B cell (primary cell): ENCODE measurements at places on chromosomes 13 and 19.
A peak's percentile ranks its signal among the peaks of the same experiment; 100 is the strongest.

GRCh38 chr13:44575741-44576350 is at the start of gene TSC22D1:
Gene TSC22D1 (minus strand): TSS chr13:44576330. CDS start chr13:44576074, 256 bp downstream.
- no peaks in the 10 kb centered on the region for H3K36me3 ChIP-seq
- no peaks in the 10 kb centered on the region for H3K27me3 ChIP-seq
- peak within 1 kb of the TSS; percentile 98 for H3K27ac ChIP-seq
- peak; percentile 70 for DNase-seq

- H3K4me3 ChIP-seq: no peak overlapping the region
- no peak overlapping the region for H3K27ac ChIP-seq
- no peaks in the 10 kb centered on the region for H3K36me3 ChIP-seq
- H3K27me3 ChIP-seq: peaks cover 44% of the 10 kb centered on the region
Measured at GRCh38 chr13:25175026-25175425, 2.9 kb upstream of the AMER2 start.

DNA sequence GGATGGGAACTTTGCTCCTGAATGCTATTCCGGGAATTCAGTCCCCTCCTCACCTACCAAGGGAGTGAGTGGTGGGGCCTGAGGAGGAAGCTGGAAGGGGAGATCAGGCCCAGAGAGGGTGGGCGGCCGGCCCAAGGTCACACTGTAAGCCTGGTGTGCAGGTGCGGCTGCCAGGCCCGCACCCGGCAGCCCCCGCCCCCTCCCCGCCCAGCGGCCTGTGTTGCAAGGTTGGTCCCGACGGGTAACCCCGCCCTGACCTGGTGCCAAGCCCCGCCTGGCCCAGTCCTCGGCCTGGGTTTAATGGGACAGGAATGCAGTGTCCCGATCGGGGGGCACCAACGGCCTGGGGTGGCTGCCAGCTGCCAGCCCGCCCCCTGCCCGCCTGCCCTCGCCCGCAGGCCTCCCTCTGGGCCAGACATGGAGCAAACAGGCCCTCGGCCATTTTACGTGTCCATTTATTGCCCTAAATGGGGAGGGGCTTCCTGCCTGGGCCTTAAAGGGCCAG is 5.5 kb downstream of the ZBTB7A start:
- DNase-seq: peak; percentile 49
- peaks cover 26% of the 10 kb centered on the region for H3K36me3 ChIP-seq
- no peaks in the 10 kb centered on the region for H3K27me3 ChIP-seq
- peaks cover 45% of the 10 kb centered on the region for H3K4me1 ChIP-seq
- peak overlapping the region; percentile 80 for H3K27ac ChIP-seq
- no peak overlapping the region for H3K4me3 ChIP-seq

- DNase-seq: no peak
- H3K4me1 ChIP-seq: no peaks in the 10 kb centered on the region
- H3K27ac ChIP-seq: no peak overlapping the region
- peaks cover under 1% of the 10 kb centered on the region for H3K27me3 ChIP-seq
Measured at GRCh38 chr19:55319785-55320184, 5.4 kb downstream of the TMEM150B start.

GRCh38 chr19:10122045-10122444 is 2.3 kb upstream of the EIF3G start:
- H3K27me3 ChIP-seq: no peaks in the 10 kb centered on the region
- H3K4me3 ChIP-seq: no peak overlapping the region
- H3K27ac ChIP-seq: no peak overlapping the region
- DNase-seq: no peak
- H3K4me1 ChIP-seq: peaks cover 32% of the 10 kb centered on the region

GRCh38 chr13:28640861-28641599 is 17.9 kb upstream of the POMP start:
- no peaks in the 10 kb centered on the region for H3K27me3 ChIP-seq
- no peak overlapping the region for H3K4me3 ChIP-seq
- peaks cover 36% of the 10 kb centered on the region for H3K4me1 ChIP-seq
- H3K36me3 ChIP-seq: no peaks in the 10 kb centered on the region
- no peak for DNase-seq

GRCh38 chr13:24668955-24669582 is 11.1 kb upstream of the ATP12A start:
- H3K4me3 ChIP-seq: no peak overlapping the region
- no peaks in the 10 kb centered on the region for H3K27me3 ChIP-seq
- H3K4me1 ChIP-seq: peaks cover 9% of the 10 kb centered on the region
- no peaks in the 10 kb centered on the region for H3K36me3 ChIP-seq

DNA sequence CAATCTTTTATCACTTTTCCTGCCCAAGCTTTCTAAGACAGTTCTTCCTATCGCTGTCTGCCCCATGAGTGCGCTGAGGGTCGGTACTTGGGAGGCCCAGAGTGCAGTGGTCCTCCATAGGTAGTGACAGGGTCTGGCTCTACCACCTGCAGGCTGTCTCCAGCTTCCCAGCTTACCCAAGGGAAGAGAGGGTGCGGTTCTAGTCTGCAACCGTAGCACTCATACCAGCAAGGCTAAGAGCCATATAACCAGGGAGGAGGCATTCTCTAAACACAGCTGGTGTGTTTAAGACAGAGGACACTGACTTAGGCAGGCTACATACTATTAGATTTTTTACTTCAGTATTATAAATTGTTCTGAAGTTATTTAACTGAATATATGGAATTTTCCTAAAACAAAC is 8.2 kb downstream of the PROZ start:
- no peak for DNase-seq
- H3K4me3 ChIP-seq: no peak overlapping the region
- no peaks in the 10 kb centered on the region for H3K4me1 ChIP-seq
- H3K36me3 ChIP-seq: peaks cover 5% of the 10 kb centered on the region

DNA sequence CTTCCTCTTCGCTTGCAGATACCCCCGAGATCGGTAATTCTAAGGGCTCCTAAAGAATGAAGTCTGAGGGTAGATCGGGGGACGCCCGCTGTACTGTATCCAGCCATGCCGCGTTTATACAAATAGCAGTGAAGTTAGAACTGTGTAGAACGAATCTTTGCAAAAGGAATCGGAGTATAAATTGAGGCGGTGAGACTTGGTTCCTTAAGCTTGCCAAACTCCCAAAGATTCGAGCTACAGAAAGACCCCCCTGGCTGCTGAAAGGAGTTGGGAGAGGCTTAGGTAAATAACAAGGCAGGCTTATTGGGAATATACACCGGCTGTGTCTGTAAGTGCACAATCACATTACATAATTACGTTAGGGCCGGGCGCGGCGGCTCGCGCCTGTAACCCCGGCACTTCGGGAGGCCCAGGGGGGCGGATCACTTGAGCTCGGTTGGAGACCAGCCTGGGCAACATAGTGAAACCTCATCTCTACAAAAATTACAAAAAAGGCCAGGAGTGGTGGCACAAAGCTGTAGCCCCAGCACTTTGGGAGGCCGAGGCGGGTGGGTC is 12.2 kb downstream of the TMEM160 start:
- DNase-seq: no peak
- H3K27ac ChIP-seq: no peak overlapping the region
- H3K4me1 ChIP-seq: peaks cover 19% of the 10 kb centered on the region
- peak overlapping the region; percentile 64 for H3K4me3 ChIP-seq
- H3K36me3 ChIP-seq: no peaks in the 10 kb centered on the region
